ENCODE measurements at places on chromosomes 16 and 17.
A peak's percentile ranks its signal among the peaks of the same experiment; 100 is the strongest.

- no peak for DNase-seq
These were observed 383.0 kb downstream of the MAF start for GRCh38 chr16:79217375-79218011.

DNA sequence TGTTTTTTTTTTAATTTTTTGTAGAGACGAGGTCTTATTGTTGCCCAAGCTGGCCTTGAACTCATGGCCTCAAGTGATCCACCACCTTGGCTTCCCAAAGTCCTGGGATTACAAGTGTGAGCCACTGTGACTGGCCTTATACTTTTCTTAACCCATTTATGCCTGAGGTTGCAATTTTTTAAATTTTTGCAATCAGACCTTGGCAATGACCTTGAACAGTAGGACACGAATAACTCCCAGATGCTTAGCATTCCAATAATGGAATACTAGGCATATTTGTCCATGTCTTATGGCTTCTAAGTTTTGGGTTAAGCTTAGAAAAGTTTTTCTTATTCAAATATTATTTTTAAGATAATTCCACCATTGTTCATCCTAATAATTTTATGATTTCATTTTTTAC, 28.3 kb upstream of the TMEM97 start:
- DNase-seq: no peak

DNA sequence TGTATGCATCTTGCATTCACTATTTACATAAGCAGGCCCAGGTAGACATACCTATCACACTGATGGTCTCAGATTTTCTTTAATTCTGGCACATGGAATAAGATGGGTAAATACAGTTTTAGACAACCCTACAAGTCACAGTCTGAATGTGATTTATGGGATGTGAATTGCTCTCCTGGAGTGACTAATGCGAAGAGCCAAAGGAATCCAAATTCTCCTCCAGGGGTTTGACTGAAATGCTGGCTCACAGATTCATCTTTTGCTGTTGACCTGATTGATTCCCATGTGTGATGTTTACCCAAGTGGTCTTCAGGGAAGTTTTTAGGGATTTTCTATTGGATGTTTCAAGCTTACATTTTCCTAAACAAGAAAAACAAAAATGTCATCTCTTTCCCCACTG, 277.9 kb upstream of the MON1B start:
- DNase-seq: peak; percentile 18

GRCh38 chr16:6641091-6641490, 691.6 kb upstream of the RBFOX1 start:
- no peak for DNase-seq

GRCh38 chr16:88684569-88685155, 1.6 kb downstream of the SNAI3 start:
- no peak for DNase-seq

DNA sequence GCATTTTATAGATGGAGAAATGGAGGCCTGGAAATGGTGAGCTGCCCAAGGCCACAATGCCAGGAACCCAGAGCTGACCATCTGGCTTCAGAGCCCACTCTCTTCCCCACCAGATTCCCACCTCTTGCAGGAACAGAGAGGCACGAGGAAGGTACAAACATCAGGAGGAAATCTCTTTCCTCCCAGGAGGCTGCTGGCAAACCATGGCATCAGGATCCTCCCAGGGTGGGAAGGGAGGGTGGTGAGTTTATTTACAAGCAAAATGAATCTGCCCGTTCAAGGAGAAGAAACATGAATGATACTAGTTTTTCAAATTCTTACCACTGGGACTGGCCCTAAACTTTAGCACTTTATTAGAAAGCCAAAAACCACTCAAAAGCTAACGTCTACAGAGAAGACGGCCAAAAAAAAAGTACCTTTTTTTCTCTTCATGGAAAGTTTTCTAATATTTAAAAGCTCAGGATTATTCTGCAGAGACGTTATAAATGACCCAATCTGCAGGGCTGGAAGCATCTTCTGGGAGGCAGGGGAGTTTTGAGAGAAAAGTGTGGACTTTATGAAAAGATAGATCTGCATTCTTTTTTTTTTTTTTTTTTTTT, 79.1 kb downstream of the NXN start:
- DNase-seq: no peak

- DNase-seq: no peak
These were observed 114.6 kb downstream of the SLC39A11 start for GRCh38 chr17:72977771-72978417.

Data from GM04504 (cell line).